ENCODE measurements at places on chromosomes 5 and 9. TPM values are rescaled to one million over a fixed set of nuclear protein-coding genes. Genes with fewer than 3 reads are reported as not detected.

- no peak for DNase-seq
Measured at GRCh38 chr5:135229122-135229521, 169.9 kb downstream of the MACROH2A1 start.

- DNase-seq: no peak
Measured at GRCh38 chr5:3590967-3591900, 4.4 kb upstream of the IRX1 start.

- no peak for DNase-seq
Measured at GRCh38 chr9:97517331-97518089, 16.0 kb downstream of the TMOD1 start.

GRCh38 chr5:111742177-111742994, 14.6 kb downstream of the NREP start:
- no peak for DNase-seq

DNA sequence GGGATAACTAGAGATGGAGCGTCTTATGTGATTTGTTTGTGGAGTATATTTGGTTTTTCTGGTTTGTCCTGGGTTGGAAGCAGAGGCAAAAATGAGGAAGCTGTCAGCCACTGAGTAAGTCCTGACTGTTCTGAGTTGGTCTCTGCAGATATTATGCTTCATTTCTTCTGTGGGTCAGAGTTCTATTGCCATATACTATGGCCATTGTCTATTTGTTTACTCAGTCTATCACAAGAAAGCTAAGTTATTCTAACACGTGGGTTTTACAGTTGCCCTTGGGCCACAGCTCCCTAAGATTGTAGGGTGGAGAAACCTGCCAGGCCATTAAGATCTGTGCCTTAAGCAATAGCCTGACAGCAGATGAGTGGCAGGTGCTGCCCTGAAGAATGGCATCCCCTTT, 3.0 kb upstream of the CTSV start:
- no peak for DNase-seq

The RAI14 gene
- polyA plus RNA-seq: 0.03 TPM

The CEP78 gene
- polyA plus RNA-seq: 8.7 TPM

Data from B cell (primary cell).